GM13976 (cell line): ENCODE measurements at places on chromosomes 16 and 17.
A peak's percentile ranks its signal among the peaks of the same experiment; 100 is the strongest.

DNA sequence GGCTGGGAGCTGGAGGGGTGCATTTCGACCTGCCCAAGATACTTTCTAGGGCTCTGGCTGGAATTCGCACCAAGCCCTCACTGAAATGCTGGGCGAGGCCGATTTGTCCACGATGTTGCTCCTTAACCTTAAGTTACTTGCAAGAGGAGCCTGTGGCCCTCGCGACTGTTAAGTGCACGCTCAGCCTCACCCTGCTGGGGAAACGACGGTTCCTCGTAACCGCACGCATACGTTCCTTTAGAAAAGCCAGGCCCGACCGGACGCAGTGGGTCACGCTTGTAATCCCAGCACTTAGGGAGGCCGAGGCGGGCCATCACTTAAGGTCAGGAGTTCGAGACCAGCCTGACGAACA lies 607 bp upstream of the NCOR1 start:
- DNase-seq: peak; percentile 53

GRCh38 chr16:637081-638018 lies 1.2 kb upstream of the METTL26 start:
- peak; percentile 100 for DNase-seq

DNA sequence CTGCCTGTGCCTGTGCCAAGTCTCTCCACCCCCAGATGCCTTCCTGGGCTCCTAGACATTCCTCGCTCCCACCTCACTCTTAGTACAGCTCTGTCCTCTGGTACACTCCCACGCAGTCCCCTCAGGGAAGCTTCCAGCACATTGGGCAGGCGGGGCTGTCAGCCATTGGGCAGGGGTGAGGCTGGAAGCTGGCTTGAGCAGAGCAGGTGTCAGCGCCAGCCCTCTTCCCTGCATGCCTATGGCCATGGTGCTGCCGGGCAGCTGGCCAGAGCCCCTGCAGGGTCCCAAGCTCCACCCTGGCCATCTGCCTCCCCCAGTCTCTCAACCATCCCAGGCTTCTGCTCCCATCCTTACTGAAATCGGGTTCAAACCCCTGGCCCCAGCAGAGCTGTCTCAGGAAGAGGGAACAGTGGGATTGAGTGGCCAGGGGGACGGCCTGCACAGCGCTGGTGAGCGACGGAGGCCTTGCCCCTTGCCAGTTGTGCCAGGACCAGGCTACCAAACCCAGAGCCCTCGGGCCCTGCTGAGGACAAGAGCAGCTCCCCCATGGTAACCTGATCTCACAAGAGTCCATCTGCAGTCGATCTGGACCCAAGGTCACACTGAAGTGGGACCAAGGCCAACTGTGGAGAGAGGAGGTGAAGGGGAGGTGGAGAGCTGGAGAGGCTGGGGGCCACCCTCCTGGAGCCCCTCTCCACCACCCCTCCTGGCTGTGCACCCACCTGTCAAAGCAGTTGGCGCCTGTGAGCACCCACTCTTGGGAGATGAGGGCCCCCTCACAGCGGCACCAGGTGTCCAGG lies 2.4 kb upstream of the B9D1 start:
- no peak for DNase-seq

GRCh38 chr16:66224186-66224585 lies 142.3 kb upstream of the CDH5 start:
- no peak for DNase-seq

DNA sequence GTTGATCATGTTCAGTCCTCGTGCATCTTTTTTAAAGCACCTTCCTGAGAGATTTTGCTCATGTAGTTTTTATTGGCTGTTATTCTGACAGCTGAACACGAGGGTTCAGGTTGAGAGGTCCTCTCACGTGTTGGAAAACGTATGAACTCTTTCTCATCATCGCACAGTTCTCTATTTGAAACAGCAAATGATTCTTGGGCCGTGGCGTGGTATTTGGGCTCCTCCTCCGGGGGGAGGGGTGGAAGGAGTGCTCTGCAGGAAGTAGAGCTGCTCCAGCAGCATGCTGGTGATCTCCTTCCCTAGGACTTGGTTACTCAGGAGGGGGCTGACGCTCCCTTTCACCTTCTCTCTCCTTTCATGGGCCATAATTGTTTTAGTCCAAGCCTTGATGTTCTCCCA lies 70.4 kb downstream of the KSR1 start:
- DNase-seq: peak; percentile 52

- no peak for DNase-seq
Observed at GRCh38 chr16:27491894-27492587, 57.7 kb downstream of the GTF3C1 start.

- DNase-seq: no peak
Observed at GRCh38 chr17:37643869-37644268, 623 bp upstream of the DDX52 start.

DNA sequence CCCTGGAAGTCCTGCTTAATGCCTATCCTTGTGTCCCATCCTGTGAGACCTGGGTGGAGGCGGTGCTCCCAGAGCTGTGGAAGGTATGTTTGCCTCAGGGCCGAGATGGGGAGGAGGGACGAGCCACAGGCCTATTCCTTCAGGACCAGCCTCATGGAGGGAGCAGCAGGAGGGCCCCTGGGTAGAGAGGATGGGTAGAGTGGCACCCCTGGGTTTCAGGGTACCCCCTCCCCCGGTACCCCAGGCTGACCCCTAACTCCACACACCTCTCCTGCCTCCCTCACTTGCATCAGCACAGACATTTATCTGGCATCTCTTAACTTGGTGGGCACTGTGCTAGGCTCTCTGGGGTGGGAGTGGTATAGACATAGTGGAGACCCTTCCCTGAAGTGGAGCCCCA lies 7.1 kb downstream of the ASB16 start:
- DNase-seq: no peak

GRCh38 chr16:70691223-70692129 lies 5.6 kb upstream of the MTSS2 start:
- DNase-seq: no peak

- peak; percentile 63 for DNase-seq
Observed at GRCh38 chr17:64507413-64507782, 621 bp downstream of the CEP95 start.

GRCh38 chr16:10740000-10740844 lies 3.4 kb upstream of the NUBP1 start:
- no peak for DNase-seq

DNA sequence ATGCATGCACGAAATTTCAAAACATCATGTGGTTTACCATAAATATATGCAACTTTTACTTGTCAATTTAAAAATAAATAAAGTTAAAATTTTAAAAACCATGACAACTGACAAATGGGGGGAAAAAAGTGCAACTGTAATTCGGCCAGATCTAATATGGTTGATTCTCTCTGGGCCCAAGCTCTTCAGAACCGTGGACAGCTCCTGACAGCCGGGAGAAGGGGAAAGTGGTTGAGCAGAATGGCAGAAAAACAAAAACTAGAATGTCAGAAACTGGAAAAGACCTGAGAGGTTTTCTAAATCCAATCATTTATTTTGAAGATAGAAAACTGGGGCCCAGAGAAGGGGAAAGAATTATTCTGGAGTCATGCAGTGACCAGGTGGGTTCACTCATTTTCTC lies 126.6 kb downstream of the TMEM132E start:
- no peak for DNase-seq

- DNase-seq: no peak
Observed at GRCh38 chr16:57730771-57731730, 4.5 kb upstream of the KATNB1 start.

DNA sequence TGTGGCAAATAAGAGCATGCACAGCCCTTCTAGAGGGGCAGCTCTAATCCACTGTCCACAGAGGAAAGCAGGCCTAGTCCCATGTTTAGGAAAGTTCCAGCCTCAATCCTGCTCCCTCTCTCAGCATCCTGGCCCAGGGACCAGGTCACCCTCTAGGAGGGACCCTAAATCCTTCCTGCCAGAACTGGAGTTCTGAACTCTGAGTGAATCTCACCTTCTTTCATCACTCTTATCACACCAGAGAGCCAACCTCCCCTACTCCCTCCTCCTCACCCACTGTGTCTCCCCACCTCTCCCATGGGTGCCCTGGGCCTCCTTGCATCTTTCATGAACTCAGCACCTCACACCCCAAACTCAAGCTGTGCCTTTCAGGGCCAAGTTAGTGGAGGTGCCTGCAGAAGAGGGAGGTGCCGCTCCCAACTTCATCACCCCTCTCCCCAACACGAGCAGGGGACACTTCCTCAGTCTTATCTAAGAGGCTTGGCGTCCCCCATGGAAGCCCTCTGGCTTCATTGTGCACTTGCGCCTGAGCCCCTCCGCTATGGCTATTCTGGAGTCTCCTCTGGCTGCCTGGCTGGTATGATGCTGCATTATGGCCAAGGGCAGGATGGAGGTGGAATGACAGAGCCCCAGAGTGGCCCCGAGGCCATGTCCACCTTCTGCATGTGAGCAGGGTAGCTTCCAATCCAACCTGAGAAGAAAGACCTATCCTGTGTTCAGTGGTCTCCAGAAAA lies 31.7 kb downstream of the PIK3R6 start:
- DNase-seq: no peak

GRCh38 chr16:68369697-68370580 lies 59.1 kb downstream of the PRMT7 start:
- peak; percentile 83 for DNase-seq
